ENCODE measurements at places on chromosomes 6 and 20. TPM values are rescaled to one million over a fixed set of nuclear protein-coding genes. Genes with fewer than 3 reads are reported as not detected.

The ADGRF1 gene
- total RNA-seq: 0.27 TPM

The SYCP2 gene
- total RNA-seq: 0.27 TPM

- DNase-seq: peak; percentile 83
Measured at GRCh38 chr6:1312473-1313367, 822 bp downstream of the FOXQ1 start.

- no peak for DNase-seq
Measured at GRCh38 chr20:49685809-49686208, 27.9 kb downstream of the B4GALT5 start.

The MROH8 gene
- total RNA-seq: 2.2 TPM

DNA sequence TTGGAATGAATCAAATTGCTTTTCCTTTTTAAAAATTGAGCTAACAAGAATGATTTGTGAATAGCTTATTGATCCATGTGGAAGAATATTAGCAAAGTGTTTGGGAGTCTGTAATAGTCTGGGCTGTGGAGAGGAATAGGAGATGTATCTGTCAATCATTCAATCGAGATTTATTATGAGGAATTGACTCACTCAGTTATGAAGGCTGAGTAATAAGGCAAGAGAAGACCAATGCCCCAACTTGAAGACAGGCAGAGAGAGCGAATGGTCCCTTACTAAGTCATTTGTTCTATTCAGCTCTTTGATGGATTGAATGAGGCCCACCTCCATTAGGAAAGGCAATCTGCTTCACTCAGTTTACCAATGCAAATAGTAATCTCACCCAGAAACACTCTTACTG, 403.0 kb downstream of the CD83 start:
- DNase-seq: no peak

DNA sequence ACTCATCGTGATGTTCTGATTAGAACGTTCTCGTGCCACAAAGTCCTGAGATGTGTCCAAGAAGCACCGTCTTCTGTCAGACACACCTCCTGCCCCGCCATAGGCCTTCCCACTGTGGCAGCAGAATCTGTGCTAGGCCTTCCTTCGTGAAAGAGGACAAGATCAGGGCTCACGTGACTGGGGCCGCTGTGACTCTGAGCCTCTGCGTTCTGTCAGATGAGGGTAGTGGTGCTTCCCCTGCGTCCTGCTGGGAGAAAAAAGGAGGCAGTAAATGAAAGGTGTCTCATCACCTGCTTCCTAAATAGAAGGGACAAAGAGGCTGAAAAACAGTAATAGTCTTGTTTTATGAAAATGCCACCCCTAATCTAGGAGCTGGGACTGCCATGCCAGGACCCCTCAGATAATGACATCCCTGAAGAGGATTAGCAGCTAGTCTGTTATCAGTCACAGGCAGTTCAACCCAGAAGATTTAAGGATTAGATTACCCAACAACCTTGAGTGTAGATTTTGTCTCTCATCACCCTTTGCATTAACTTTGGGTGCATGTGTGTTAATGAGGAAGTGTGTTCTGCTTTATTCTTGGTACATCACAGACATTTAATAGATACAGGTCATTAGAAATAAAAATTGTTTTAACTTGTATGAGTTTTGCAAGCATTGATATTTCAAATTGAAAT, 4.1 kb downstream of the DNAJC5 start:
- no peak for DNase-seq

Measured in hematopoietic multipotent progenitor cell (in vitro differentiated cells).